NK-92 treated with Interleukin-12 subunit alpha and Interleukin-12 subunit beta, amount 100 ng/mL, for 24 hours (cell line): ENCODE measurements at places on chromosomes 3 and 15.

- no peak for DNase-seq
Observed at GRCh38 chr3:20258371-20258770, 72.4 kb upstream of the SGO1 start.

GRCh38 chr3:137330246-137330645 is 372.5 kb downstream of the IL20RB start:
- DNase-seq: no peak

GRCh38 chr3:136211547-136211946 is 15.4 kb upstream of the MSL2 start:
- DNase-seq: no peak

DNA sequence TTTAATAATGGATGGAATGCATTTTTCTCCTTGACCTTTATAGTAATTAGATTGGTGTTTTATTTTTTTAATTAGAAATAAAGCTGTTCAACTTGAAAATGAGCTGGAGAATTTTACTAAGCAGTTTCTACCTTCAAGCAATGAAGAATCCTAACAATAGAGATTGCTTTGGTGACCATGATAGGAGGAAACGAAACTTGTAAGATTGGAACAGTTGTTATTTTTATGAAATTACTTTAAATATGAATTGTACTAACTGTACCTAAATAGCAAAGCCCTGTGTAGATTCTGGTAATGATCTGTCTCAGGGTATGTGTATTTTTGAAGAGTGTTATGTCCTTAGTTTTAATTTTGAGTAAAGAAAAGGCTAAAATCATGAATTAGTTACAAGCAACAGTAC is 44.4 kb downstream of the MFN1 start:
- DNase-seq: no peak
